ENCODE measurements at places on chromosomes 13 and 19.

GRCh38 chr19:41796901-41797300 lies 514 bp downstream of the CEACAM3 start:
- DNase-seq, result no peak

- DNase-seq, result no peak
Observed at GRCh38 chr19:37973666-37974065, 66.7 kb downstream of the SIPA1L3 start.

GRCh38 chr19:4374498-4375163 lies 25.7 kb downstream of the SH3GL1 start:
- no peak for DNase-seq

DNA sequence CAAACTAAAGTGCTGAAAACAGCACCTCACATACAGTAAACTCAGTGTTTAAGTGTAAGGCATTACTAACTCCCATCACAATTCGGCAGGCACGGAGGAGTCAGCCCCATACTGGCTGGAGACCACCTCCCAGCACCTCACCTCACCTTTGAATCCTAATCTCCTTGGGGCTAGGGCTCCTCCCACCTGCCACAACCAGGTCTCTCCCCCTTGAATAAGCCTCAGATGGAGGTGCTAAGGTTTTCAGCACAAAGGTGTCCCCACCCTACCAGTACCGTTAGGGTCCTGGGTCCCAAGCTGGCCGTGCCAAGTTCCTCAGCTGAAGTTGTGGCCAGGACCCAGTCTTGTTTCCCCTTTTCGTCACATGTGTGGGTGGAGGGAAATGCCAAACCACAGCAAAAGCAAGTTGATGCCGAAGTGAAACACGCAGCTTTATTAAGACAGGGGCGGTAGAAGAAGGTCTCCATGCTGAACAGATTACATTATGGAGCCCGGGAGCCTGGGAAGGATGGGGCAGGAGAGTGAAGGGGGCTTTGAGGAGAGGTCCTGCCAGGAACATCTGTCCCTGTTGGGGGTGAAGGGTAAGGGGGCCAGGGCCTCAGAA lies at the start of gene IGFLR1:
TSS of gene IGFLR1 (minus strand) at position 332 of the 604 bp plus-strand sequence. CDS start 1,272 bp downstream, outside the sequence.
- DNase-seq, result no peak

DNA sequence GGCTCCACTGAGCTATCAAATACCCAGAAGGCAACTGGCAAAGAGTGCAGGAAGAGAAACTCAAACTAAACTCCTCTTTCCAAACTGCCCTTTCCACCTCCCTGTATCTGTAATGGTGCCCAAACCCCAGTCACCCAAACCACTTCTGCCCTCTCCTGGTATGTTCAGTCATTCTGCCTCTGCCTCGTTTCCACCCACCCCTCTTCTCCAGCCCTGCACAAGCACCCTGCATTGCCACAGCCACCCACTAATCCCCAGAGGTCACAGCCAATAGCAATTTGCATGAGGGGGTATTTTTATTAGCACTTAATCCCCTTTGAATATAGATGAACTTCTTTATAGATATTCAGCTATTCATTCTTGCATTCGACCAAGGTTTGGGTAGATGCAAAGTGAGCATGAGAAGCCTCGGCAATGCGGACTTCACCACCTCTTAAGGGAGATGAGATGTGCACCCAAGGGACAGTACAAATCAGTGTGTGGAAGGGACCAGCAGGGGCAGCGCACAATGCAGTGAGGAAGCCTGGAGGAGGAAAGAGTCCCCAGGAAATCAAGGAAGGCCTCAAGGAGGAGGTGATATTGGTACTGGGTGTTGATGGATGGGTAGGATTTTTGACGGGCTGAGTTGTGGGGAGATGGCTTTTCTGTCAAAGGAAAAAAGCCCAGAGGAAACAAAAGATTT lies 12.4 kb downstream of the TMEM272 start:
- DNase-seq, result no peak

DNA sequence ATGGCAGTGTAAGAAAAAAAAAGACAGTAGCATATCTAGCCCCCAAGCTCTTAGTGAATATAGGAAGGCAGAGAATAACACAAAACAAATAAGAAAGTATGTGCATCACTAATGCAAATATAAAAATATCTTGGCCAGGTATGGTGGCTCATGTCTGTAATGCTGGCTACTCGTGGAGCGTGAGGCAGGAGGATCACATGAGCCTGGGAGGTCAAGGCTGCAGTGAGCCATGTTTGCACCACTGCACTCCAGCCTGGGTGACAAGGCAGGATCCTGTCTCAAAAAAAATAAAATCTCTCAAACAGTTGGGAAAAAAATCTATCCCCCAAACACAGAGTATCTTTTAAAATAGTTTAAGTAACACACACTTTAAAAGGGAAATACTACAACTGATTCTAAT lies 17.4 kb downstream of the SPART start:
- no peak for DNase-seq

DNA sequence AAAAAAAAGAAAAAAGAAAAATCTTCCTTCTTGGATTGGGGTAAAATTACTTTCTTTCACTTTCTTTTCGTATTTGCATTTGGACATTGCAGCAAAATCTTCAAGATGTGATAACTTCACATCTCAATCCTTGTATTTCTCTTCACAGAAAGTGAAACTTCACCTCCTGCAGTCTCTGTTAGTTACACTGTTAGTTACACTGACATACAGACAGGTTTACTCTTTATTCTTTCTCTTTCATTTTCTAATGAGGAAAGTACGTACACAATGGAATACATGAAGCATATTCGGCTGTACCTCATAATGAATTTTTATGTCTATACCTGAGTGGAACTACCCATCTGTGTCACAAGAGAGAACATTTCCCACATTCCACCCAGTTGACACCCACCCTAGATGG lies 459.1 kb upstream of the GPC6 start:
- no peak for DNase-seq

- no peak for DNase-seq
Observed at GRCh38 chr13:50243931-50244330, 228.7 kb downstream of the KCNRG start.

DNA sequence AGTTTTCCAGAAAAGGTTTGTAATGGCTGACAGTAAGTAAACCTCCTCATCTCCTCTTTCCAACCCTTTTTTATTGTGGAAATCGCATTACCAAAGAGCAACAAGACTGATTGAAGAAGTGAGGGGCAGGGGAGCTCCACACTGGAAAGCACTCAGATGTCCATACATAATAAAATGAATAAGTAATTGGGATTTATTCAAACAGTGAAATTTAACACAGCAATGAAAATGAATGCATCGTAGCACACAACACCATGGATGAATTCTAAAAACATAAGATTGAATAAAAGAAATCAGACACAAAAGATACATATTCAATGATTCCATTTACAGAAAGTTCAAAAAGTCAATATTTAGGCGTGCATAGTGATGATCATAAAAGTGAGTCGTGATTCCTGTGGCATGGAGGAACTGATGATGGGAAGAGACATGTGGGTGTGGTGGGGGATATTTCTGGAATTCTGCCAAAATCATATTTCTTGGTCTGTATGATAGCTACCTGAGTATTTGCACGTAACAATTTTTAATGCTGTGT lies 18.8 kb downstream of the FAM216B start:
- no peak for DNase-seq

DNA sequence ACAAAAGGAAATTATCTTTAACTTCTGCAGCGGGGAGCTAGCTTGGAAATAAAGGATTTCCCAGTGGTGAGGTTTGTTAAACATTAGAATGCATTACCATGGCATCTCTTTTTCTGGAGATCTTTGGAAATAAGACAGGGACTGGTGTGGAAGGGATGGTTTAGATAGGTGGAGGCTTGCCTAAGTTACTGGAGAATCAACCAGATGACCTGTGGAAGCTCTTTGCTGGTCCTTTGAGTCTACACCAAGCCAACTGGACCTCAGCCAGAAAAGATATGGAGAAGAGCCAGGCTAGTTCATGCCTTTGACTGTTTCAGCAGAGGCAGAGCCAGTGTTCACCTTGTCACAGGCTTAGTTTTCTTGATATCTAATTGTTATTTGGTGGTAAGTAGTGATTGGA lies 134.7 kb downstream of the KCNRG start:
- DNase-seq, result peak; percentile 22

- DNase-seq, result no peak
Observed at GRCh38 chr13:23268441-23268840, 87.7 kb downstream of the SGCG start.

DNA sequence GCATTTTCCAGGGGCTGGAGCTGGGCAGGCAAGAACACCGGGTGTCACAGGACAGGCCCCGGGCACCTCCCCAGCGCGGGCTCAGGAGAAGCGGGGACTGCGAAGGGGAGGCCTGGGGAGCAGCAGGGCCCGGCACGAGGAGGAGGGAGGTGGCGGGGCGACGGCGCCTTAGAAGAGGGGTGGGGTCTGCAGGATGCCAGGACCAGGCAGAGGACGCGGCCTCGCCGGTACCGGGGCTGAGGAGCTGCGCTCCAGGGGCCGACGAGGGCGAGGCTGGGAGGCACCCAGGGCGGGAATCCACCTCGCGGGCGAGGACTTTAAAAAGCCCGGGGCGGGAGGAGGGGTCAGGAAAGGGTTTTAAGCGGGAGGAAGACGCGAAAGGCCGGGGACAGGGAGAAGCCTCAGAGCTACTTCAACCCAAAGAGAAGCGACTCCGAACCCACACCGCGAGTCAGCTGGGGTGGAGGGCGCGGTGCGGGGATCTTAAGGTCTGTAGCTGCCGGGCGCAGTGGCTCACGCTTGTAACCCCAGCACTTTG lies 665 bp downstream of the ZNF347 start:
- DNase-seq, result peak; percentile 29

DNA sequence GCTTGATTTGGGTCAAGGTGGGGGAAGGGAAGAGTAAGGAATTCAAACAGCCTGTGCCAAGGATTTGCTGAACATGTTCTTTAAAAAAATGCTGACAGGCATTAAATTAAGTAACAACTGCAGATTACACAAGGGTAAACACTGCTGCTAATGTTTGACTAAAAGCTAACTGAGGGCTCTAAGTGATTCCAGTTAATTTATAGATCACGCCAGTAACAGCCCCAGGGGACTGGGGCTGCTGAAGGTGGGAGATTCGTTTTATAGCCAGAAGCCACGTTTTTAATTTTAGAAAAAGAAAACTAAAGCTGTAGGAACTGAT lies 321.7 kb downstream of the DLEU7 start:
- DNase-seq, result no peak

DNA sequence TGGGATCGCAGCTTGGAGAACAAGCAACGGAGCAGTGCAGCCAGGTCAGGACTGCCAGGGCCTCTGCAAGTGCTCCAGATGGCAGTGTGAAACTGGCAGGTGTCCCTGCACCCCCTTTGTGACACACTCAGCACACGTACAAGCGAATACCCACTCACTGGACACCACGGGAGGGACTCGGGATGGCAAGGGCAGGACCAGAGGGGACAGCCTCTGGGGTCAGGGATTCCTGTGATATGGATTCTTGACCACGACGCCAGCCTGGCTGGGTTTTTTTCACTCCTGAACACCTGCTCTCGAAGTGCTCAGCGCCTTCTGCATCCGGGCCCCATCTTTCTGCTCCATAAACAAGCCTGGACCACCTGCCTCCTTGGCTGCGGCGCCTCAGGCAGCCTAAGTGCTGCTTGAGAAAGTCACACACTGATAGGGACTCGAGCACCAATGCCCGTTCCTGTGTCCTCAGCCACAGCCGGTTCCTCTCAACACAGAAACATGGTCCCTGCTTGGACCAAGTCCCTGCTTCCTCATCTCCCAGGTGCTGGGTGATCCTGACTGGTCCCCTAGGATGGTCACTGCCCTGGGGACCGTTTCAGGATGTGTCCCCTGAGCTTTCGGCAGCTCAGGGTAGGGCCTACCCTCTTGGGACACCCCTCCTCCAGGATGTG lies 22.0 kb downstream of the ELAVL1 start:
- DNase-seq, result peak; percentile 82
